Myocyte (in vitro differentiated cells): ENCODE measurements at places on chromosomes 5 and 9. TPM values are rescaled to one million over a fixed set of nuclear protein-coding genes. Genes with fewer than 3 reads are reported as not detected.

Gene ADAMTS6
- 13.2 and 17.0 TPM in 2 replicates for total RNA-seq

Gene PLGRKT
- 45.7 and 46.9 TPM in 2 replicates for total RNA-seq

Gene GABRA1
- total RNA-seq, result not detected in 2 replicates

Gene DDX4
- not detected in 2 replicates for total RNA-seq

Gene ACER2
- 1.3 and 1.8 TPM in 2 replicates for total RNA-seq

Gene PNPLA7
- 1.3 and 1.5 TPM in 2 replicates for total RNA-seq

Gene EIF4E1B
- not detected in 2 replicates for total RNA-seq

Gene SEMA6A
- total RNA-seq, result 0.27 and 0.99 TPM in 2 replicates

Gene LCN15
- total RNA-seq, result not detected in 2 replicates

Gene IRF1
- total RNA-seq, result 9.8 and 11.7 TPM in 2 replicates

Gene SH3RF2
- total RNA-seq, result 1.1 and 1.9 TPM in 2 replicates

Gene ZFP2
- 1.2 and 4.0 TPM in 2 replicates for total RNA-seq

Gene ZBTB43
- total RNA-seq, result 40.8 and 42.7 TPM in 2 replicates

Gene ADAMTSL2
- total RNA-seq, result 4.7 and 8.1 TPM in 2 replicates

Gene INSL4
- total RNA-seq, result not detected in 2 replicates

Gene TRIM52
- 4.3 and 8.0 TPM in 2 replicates for total RNA-seq

Gene ABCA2
- 21.1 and 26.3 TPM in 2 replicates for total RNA-seq
